Transverse colon (tissue), 4 donors: ENCODE measurements at places on chromosomes 7 and 10.

- no peak for DNase-seq
Observed at GRCh38 chr7:156217803-156218202, 405.5 kb upstream of the SHH start.

DNA sequence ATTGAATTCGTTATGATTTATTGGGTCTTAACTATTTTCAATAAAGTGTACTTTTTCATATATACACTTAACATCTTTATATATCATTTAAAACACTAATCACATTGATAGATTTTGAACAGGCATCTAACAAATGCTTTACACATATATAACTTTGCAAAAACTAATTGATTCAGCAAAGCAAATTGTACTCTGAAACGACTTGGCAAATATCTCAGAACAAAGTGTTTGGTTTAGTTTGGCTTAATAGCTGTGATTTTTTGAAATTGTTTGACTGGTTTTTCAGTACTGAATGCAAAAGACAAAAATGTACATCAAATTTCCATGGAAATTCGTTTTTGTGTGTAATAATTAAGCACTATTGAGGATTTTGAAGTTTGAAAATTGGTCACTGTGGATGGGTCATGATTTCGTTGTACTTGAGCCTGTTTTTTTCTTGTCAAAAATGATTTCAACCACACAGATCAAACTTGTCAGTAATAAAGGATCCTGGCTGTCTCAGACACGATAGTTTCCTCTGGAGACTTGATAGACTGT, 125.3 kb upstream of the SLC25A13 start:
- DNase-seq = no peak

- DNase-seq = no peak
Observed at GRCh38 chr10:23354630-23355279, 10.2 kb upstream of the C10orf67 start.

GRCh38 chr10:52136921-52137320, 177.2 kb upstream of the DKK1 start:
- no peak for DNase-seq

DNA sequence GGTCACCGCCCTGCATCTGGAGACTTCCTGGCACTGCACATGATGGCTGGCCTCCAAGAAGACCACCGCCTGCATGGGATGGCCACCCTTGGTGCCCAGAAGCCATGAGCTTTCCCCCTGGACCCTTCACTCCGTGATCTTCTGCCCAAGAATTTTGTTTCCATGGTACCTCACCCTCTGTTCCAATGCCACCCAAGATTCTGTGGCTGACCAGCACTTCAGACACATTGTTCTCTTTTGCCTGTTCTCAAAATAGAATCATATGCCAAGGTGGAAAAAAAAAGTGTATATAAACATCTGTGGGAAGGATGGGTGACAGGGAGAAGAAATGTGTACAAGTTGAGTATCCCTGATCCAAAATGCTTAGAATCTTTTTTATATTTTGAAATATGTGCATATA, 12.1 kb downstream of the HTR7 start:
- no peak for DNase-seq

- DNase-seq = no peak
Observed at GRCh38 chr7:140539461-140539860, 60.2 kb upstream of the MKRN1 start.

- DNase-seq = peak; percentile 57
Observed at GRCh38 chr10:69439813-69440506, 11.3 kb upstream of the TSPAN15 start.

GRCh38 chr10:131685576-131685975, 215.2 kb upstream of the PPP2R2D start:
- no peak for DNase-seq

GRCh38 chr7:104761892-104762291, 252.1 kb upstream of the KMT2E start:
- DNase-seq = no peak

DNA sequence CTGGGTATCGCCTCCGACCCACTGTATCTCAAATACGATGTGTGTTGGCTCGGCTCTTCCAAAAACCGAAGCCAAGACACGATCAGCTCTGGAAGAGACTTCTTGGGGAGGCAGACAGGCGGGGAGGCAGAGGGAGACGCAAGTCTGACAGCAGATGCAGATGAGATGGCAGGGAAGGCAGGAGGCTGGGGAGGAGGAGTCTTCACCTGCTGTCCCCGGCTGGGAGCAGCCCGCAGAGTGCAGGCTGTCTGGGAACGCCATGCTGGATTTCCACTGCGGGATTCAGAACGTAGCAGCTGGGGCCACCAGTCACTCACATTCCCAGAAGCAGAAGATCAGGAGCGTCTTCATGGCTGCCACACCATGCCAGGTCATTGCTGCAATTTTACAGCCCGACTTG, 29.4 kb downstream of the CTBP2 start:
- no peak for DNase-seq

DNA sequence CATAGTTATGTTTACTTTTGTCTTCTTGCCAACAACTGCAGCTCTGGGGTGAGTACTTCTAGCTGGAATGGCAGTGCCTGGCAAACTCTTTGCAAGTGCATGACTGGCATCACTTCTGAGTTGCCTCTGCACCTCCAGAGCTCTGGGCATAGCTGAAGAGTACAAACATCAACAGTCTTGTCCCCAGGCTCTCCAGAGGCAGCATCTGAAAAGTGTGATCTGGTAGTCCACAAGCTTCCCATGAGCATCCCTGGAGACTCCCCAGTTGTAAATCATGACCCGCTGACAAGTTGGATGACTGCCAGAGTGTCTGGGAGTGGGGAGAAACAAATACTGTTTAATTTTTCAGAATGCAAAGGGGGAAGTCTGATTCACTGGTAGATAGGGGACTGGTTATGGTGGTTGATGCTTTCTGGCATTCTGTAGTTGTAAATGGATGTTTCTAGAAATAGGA, 138.9 kb upstream of the CDK13 start:
- DNase-seq = no peak

DNA sequence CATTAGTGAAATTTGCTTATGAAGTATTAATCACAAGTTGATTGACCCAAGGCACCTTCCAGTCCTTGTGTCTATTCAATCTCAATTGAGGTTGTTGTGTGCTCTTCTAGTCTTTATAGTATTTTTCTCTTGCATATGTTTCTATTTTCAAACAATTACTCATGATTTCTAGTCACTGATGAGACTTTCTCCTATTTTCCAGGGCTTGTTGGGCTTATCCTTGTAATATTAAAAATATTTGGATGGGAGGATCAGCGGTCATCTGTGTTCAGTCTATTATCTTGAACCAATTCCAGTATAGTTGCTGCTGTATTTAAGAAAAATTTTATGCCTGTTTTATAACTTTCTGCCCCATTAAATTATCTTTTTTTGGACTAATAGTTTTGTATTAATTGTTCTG, 154.4 kb downstream of the PTEN start:
- DNase-seq = no peak

DNA sequence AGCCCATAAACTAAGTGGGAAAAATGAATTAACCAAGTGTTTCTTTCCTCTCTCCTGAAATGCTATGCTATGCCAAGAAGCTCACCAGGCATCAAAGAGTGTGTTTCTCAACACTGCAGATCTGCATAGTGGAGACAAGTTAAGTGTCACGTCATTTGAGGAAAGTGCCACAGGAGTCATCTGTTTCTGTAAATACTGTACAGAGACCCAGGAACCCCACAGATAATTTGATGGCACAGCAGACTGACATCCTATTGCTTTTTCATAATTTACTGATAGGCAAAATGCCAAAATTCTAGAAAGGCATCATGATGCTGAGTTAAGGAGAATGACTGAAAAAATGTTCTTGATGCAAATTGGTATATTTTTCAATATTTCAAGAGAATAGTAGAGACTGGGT, 124.3 kb downstream of the NRCAM start:
- no peak for DNase-seq

GRCh38 chr10:71651928-71652327, 67.7 kb downstream of the C10orf105 start:
- no peak for DNase-seq
